ENCODE measurements at places on chromosomes 2 and 18.

DNA sequence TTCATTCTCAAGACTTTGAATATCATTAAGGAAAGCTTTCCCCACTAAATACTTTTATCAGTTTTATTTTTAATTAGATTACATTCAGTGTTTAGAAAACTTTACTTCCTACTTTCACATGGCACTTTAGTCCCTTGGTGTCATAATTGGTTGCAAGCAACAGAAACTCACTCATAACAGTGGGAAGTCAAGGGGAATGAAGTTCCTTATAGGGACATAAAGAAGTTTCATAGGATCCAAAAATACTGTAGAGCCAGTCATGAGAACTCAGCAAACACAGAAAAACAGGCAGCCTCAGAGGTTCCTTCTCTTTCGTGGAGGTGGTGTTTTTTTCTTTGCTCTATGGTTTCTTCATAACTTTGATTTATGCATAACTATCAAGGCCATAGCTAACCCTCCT, 809.0 kb downstream of the BCL11A start:
- no peak for DNase-seq

- no peak for DNase-seq
These were observed 157.5 kb downstream of the ZEB2 start for GRCh38 chr2:144362401-144362800.

DNA sequence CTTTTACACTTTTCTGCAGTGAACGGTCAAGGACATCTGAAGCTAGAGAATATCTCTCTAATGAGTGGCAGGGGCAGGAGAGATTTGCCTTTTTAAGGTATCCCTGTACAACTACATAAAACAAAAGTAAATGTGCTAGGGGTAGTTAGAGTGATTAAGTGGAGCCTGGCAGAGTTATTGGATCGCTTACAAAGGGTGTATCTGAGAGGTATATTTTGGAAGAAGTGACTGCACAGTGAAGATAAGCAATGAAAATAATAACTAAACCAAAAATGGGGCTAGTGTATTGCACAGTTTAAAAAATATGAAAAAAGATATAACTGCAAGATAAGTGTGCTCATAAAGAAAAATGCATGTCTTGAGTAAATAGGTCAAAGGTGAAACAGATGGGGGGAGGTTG, 193.5 kb upstream of the EPC2 start:
- DNase-seq, result no peak

DNA sequence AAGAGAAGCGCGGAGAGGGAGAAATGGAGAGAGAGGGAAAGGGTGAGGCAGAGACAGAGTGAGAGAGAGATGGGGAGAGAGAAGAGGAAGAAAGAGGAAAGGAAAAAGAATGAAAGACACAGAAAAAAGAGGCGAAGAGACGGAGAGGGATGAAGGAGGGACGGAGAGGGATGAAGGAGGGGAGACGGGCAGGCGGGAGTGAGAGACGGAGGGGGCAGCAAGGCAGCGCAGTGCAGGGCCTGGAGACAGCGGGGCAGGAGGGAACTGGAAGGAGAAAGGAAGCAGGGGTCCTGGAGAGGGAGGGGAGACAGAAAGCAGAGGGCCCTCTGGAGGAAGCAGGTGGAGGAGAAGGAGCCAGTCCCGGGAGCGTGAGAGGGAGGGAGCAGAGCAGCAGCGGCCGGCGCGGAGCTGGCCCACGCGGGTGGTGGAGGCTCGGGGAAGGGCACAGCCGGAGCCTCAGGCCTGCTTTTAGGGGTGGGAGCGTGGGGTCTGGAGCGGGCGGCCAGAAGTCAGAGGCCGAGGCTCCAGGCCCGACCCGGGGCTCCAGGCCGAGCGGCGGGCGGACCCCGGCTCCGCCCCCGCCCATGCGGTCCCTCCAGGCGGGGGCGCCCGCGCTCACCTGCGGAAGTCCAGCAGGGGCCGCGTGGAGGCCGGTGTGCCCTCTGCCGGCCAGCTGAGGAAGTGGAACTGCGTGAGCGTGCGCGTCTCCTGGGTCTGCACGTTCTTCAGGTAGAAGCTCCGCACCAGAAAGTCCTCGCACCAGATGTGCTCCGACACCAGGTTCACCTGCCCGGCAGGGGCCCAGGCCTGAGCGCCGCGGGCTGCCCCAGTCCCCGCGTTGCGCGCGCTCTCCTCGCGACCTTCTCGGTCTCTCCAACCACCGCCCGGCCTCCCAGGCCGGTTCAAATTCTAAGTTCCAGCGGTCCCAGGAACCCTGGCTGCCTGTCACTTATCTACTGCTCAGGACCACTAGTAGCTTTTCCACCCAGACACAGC, 14.5 kb downstream of the PTPRN start:
- DNase-seq, result peak; percentile 52

GRCh38 chr2:25409468-25409867, 67.7 kb upstream of the DNMT3A start:
- DNase-seq, result no peak

GRCh38 chr18:42892181-42892580, 223.3 kb downstream of the RIT2 start:
- no peak for DNase-seq

- no peak for DNase-seq
These were observed 691.9 kb upstream of the TMEFF2 start for GRCh38 chr2:192886636-192887035.

GRCh38 chr2:148687543-148687942, 43.0 kb downstream of the EPC2 start:
- no peak for DNase-seq

DNA sequence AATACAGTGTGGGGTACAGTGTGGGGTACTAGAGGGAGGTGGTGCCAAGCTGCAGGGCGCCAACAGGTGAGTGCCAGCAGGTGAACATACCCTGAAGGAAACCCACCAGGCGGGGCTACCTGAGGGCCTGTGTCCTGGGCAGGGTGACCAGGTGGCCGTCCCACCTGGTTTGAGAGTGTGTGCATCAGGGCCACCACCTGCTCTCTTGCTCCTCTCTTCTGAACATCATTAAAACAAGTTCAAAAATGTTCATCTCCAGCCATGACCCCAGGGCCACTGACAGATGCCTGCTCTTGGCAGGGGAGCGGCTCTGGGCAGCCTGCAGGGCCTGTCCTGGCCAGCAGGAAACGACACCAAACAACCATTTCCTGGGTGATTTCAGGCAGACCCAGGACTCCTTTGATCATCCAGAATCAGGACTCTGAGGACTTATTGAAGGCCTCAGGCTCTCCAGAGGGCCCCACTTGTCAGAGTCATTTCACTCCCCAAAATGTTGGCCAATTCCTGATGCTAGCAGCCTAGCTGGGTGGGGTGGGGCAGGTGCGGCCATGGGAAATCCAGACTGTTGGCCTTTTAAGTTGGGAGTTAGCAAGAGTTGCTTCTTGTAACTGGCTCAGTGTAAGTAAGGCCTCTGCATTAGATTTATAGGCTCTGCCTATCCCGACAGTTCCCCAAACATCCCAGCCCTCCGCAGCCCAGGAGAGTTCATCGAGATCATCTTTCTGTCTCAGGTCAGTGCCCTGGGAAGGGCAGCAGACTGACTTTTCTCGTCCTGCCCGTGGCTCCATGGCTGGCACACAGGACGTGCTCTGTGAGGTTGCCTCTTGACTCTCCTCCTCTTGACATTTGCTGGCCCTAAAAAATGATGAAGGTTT, 111.5 kb upstream of the ZNF236 start:
- no peak for DNase-seq

- DNase-seq, result no peak
These were observed 13.8 kb upstream of the KIF1A start for GRCh38 chr2:240833724-240834285.

GRCh38 chr2:63743982-63744966, 97.4 kb upstream of the UGP2 start:
- DNase-seq, result no peak

DNA sequence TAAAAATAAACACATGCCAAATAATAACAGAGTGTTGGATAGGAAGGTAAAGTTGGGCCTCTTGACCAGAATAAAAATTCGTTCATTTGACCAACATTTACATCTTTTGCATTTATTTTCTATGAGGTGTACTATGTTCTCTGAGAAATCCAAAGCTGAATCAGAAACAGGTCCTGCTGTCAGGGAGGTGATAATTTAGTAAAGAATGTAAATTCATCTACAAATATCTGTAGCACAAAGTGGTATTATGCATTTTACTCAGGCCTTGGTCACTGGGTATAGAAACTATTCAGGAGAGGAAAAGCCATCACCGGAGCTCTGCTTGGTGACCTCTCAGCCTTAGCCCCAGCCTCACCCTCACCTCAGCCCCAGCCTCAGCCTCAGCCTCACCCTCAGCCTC, 208.9 kb downstream of the SPP2 start:
- no peak for DNase-seq

DNA sequence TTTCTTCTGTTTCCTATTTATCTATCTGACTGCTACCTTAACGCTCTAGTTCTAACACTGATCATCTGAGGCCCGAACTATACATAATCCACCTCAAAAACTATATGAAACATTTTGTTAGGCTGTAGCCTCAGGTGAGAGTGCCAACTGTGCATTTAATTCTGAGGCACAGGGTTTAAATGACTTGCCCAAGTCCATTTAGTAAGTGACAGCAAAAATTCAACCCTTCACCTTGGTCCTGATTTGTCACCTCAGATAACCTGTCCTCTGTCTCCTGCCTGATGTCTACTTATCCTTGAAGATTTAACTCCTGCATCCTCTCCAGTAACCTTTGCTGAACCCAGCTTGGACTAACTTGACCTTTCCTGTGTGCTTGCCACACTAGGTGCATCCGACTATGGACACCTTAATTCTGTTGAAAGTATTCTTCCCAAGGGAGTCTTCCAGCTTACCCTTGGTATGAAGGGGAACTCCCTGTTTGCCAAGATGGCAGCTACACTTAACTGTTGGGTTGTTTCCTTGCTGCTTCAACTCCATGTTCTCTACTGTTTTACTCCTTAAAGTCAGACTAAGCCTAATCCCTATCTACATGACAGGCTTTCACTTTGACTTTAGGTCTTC, 23.5 kb downstream of the CD302 start:
- no peak for DNase-seq

DNA sequence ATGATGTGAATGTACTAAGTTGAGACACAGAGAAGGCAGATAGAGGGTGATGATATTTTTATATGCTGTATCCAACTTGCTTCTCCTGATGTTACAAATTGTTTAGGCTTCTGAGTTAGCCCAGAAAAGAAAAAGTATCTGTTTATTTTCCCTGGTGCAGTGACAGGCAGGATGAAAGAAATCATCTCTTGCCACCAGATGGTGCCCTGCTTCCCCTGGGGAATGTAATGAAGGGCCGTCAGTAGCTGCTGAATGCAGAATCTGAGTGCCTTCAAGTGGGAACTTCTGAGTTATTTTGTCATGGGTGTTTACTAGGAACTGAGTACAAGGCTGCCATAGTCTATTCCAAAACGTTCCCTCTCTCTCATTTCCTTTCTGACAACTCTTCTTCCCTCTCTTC, 525.6 kb downstream of the MBD2 start:
- DNase-seq, result no peak

DNA sequence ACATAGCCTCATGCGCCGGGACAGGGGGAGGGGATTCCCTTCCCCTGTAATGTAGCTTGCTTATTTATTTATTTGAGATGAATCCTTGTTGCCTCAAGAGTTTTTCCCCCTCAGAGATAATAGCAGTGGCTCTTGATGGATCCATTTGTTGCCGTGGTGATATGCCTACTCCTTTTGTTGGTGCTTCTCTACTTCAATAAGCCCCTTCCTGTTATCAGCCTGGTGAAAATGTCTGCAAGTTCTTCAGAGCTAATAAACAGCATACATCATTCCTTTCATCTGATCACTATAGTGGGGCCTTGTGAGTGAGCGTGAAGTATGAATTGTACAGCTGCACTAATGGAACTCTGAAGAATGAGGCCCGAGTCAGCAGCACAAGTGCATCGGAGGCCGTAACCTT, 19.4 kb downstream of the FZD5 start:
- DNase-seq, result no peak

GRCh38 chr18:55665506-55665905, 77.5 kb upstream of the TCF4 start:
- DNase-seq, result no peak

DNA sequence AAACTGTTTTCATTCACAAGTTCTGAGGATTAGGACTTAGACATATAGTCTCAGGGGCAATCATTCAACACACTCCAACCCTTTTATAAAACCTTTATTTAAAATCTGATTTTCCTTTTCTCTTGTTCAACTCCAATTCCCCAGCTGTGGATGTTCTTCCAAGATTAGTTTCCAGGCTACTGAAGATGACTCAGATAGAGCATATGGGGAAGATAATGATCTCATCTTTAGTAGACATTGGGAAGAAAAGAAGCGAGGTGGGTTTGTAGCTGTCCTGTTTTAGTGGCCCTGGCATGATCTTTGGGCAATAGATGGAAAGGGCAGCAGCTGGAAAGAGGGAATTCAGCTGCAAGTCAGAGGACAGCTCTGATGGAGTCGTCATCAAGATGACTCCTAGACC, 247.7 kb upstream of the CCDC68 start:
- DNase-seq, result no peak

DNA sequence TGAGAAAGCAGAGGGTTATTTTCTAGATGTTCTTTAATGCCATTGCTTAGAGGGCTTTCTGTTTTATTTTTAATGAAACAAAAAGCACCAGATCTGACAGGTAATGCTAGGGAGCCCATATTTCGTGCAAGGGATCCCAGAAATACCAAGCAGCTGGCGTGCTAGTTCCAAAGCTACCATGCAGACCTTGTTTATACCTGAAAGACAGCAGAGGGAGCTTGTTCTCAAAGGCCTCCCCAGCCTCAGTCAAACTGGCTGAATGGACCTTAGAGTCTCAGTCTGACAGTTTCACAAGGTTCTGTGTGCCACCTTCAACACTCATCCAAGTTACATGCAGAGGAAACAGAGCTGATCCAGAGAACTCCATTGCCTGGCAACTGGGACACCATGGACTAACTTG, 48.6 kb downstream of the GALNT14 start:
- no peak for DNase-seq

DNA sequence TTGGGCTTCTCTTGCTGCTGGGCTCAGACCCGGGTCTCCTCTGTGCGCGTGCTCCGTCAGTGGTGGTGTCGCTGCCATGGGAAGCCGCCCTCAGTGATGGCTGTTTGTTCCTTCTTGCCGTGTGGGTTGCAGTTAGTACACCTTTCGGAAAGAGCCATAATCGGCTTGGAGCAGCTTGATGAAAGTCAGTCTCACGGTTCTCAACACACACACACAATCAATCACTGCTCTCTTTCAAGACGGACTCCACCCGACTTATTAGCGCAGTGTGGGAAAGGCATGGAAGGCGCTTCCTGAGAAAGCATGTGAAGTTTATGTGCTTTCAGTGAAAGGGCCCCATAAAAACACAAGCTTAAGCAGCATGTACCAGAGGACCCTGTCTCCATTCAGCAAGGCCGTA, 64.1 kb downstream of the SOX11 start:
- DNase-seq, result no peak

Measured in esophagus squamous epithelium (tissue), 5 donors.